ENCODE measurements at places on chromosomes 12 and 14.

DNA sequence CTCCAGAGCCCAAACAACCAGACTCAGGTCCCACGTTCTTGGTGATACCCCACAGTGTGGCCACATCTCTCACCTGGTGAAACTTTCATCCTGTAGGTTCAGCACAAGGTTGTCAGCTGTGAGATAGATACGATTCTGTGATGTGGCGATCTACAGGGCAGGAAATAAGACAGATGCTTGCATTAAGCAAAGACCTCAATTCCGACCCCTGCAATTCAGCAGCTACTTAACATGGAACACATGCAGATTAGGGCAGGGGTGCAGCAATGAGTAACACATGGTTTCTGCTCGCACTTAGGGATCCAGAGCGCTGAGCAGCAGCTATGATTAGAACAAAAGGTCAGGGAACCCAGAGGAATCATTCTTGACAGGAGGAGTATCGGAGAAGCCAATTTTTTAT is 4.1 kb downstream of the PHB2 start:
- no peak for DNase-seq

- DNase-seq, result no peak
Measured at GRCh38 chr14:102586420-102587104, 5.9 kb upstream of the RCOR1 start.

DNA sequence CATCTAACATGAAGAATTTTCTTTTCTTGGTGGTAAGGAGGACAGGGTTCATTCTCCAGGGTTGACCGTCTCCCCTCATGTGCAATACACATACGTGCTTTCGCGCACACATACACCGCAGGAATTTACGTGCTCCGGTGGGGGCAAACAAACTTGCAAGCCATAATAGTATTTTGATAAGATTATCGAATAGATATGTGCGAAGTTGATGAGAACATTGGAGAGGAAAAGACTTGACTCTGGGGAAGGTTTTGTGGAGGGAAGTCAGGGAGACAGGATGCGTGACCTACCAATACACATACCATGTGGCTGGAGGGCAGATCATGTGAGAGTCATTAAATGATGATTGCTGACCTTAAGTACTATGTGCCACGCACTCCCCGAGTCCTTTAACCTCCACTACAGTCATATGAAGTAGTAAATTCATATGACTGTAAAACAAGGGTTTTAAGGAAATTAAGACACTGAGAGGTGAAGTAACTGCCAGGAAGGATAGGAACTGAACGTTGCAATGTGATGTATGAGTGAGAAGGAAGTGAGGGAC is 921 bp downstream of the RAD51B start:
- DNase-seq, result no peak

DNA sequence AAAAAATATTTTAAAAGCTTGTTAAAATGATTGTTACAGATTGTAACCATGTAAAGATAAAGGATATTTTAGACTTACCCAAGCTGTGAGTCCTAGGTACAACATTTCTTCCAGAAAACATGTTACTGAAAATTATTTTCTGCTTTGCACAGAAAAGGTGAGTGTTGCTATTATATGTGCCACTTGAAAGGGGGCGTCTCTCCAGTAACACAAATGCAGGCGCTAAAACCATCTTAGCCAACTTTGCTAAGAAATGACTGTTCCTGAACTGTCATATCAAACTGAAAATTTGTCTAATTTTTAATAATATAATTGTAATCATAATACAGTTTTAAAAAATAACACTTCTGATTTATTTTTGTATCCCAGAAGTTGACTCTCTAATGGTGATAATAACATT is 75.6 kb upstream of the KRAS start:
- DNase-seq, result no peak

GRCh38 chr12:7501031-7501588 is 2.5 kb downstream of the CD163 start:
- DNase-seq, result no peak

DNA sequence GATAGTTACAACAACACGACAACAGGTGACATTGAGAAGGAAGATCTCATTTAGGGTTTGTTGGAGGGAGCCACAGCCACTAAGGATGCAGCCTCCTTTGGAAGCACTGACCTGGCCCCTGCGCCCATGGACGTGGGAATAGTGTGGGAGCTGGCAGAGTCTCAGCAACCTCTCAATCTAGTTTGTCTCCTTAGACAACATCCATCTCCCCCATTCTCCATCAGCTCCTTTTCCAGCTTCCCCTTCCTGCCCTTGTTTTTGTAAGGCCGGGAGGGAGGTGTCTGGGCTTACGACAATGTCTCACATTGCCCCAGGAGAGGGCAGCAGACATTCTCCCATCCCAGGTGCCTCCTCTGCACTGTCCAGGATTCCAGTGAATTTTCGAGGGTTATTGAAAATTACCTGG is 170.2 kb upstream of the PZP start:
- DNase-seq, result no peak

GRCh38 chr14:96119947-96120346 is 80.8 kb downstream of the C14orf132 start:
- DNase-seq, result no peak

DNA sequence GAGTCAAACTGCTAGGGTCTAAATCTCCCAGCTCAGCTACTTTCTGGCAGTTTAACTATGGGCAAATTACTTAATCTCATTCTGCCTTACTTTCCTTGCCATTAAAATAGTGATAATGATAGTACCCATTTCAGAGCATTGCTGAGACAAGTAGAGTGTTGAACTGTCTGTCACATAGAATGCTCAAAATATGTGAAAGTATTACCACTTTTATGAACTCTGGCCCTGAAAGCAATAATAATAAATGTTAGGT is 19.9 kb downstream of the SRGAP1 start:
- no peak for DNase-seq
